NCI-H460 (cell line): ENCODE measurements at places on chromosomes 2 and 18. TPM values are rescaled to one million over a fixed set of nuclear protein-coding genes. Genes with fewer than 3 reads are reported as not detected.

- peak; percentile 1 for DNase-seq
These were observed 273.9 kb downstream of the MYT1L start for GRCh38 chr2:2057125-2057721.

DNA sequence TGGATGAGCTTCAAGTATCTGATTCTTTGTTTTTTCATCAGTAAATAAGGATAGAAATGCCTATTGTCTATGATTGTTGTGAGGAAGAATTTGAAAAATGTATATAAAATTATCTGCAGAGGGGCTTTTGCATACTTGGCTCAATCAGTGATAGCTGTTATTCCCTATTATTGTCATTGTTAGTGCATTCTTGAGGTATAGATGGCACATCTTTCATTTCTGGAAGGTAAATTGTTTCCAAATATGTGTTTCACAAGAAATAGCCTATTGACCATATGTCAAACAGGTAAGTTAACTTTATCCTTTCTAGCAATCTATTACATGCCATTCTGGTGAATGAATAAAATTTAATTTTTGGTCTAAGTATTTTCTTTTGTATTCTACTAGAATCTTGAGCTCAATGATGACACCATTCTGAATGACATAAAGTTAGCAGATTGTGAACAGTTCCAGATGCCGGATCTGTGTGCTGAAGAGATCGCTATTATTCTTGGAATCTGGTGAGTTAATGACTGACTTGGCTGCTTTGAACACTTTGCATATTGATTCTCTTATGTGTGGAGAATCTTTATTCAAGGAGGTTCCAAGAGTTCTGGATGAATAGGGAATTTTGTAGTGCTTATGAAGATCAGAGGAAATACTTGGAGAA is 44.2 kb downstream of the TTC27 start:
- no peak for DNase-seq

DNA sequence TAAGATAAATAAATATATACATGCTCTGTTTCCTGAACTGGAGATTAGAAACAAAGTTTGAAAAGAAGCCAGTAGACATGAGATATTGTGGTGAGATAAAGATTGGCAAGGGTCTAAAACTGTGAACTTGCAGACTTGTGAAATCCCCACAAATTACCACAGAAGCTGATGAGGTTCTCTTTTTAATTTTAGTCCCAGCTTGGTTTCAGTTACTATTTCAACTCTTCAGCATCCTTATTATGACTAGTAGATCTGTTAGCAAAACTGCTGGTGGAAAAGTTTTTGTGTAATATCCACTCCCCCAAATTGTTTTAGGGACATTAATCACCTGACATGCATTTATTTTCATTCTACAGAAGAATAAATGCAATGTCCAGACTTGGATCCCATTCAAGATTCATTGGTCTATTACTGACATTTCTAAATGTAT is 20.8 kb downstream of the RASGRP3 start:
- no peak for DNase-seq

DNA sequence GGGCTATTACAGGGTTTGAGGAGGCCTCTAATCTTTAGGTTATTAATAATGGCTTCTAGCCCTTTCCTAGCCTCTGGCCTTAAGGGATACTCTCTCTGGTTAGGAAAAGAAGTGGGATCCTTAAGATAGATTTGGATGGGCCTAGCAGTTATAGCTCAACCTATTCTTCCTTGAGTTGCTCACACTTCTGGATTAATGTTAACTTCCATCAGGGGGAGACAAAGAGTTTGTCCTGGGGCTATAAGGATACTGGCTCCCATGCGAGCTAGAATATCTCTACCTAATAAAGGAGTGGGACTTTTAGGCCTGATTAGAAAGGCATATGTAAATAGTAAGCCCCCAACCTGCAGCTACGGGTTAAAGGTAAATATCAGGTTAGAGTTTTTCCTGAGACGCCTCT is 14.3 kb upstream of the PTH2R start:
- DNase-seq, result no peak

GRCh38 chr2:150624001-150624401 is 136.5 kb upstream of the RND3 start:
- no peak for DNase-seq

DNA sequence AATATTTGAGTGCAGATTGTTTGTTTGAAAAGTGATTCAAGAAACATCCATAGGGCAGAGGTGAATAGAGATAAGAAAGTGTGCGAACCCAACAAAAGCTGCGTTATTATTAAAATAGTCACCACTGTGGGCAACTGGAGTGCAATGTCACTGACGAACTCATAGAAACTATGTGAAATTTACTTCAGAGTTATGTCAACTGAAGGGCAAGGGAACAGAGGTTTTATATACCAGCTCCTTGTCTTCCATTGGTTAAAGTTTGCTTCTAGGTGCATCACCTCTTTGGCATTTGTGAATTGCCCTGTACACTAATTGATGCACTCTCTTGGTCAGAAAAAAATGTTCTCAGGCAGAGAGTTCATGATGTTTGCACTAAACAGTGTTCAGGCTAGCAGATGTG is 110.5 kb upstream of the NYAP2 start:
- DNase-seq, result no peak

GRCh38 chr2:189582140-189582808 is 1.7 kb upstream of the SLC40A1 start:
- no peak for DNase-seq

DNA sequence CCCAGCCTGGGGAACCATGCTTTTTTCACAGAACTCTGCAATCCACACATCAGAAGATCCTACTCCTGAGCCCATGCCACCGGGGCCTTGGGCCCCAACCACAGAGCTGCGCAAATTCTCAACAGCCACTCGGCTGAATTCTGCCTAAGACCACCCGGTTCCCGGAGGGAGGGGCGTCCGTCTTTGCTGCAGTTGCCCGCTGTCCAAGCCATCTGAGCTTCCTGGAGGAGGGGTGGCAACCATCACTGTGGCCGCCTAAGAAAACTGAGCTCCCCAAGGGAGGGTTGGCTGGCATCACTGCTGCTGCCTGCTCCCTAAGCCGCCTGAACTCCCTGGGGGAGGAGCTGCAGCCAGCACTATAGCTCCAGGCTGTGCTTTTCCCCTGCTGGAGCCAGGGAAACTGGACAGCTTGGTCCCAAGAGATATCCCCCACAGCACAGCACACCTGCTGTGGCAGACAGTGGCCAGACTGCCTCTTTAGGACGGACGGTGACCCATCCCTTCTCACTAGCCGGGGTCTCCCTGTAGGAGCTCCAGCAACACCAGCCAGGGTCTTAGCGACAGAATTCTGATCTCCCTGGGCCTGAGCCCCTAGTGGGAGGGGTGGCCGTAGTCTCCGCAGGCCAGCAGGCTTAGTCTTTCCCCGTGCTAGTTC is 1411.6 kb upstream of the CDH2 start:
- no peak for DNase-seq

DNA sequence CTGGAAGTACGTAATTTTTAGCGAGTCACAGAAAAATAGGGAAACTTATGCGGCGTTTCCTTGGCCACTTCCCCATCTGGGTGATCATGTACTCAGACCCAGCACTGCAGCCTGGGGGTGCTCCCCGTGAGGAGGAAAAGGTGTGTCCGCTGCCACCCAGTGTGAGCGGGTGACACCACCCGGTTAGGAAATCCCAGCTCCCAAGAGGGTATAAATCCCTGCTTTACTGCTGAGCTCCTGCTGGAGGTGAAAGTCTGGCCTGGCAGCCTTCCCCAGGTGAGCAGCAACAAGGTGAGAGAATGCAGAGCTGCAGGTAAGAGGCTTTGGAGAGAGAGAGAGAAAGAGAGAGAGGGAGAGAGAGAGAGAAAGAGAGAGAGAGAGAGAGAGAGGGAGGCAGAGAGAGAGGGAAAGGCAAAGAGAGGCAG is at the start of gene IL1R2:
TSS of gene IL1R2 (plus strand) at position 240 of the 425 bp plus-strand sequence. CDS start 16,616 bp downstream, outside the sequence.
- DNase-seq, result no peak

DNA sequence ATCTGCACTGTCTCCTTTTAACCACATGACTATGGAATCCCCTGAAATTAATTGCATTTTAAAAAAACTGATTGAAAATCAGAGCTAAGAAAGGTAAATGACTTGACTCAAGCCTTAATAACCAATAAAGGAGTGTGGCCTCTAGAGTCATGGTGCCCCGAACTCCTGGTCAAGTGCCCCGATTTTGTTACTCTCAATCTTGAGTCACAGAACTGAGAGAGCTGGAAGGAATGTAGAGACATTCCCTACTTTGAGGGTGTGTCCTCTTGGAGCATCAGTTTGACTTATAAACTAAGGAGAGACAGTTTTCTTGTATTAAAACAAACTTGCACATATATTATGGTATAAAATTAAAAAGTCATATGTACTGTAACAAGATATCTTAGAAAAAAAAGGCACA is 2.4 kb downstream of the WDR43 start:
- DNase-seq, result peak; percentile 45

- DNase-seq, result no peak
These were observed 100.2 kb upstream of the MYCN start for GRCh38 chr2:15840148-15840547.

- no peak for DNase-seq
These were observed 42.4 kb downstream of the MRPL35 start for GRCh38 chr2:86241611-86242010.

DNA sequence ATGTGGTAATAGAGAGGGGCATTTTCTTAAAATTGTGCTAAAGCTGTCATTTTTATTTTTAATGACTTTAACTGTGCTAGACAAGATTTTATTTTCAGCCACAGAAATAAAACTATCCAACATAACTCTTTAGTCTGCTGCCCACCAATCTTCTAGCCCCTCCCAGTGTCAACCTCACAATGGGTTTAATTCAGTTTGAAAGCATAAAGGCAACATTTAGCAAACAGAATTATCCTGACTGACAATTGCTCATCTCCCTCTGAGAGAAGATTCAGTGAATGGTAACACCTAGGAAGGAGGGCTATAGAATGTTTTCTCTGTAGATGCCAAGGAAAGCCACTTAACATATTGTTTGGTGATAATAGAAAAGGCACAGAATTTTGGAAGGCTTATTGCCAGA is 5.2 kb downstream of the ERMN start:
- no peak for DNase-seq

- DNase-seq, result no peak
These were observed 63.3 kb downstream of the MAP3K20 start for GRCh38 chr2:173138962-173139361.

DNA sequence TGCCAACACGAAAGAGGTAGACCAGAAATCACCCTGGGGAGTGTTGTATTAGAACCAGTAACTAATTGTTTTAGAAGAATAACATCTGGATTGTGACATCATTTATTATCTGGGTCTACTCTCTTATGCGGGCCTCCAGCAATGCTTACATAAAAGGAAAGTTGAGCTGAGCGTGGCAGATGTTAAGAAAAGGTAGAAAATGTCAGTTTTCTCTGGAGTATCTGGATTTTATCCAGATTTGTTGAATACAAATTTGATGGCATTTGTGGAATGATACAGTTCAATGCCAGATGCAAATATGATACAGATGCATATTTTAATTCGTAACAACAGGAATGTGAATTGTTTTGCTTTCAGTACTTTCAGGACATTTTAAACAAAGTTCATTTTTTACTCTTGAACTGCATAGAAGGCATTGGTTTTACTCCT is 90.3 kb downstream of the PRPF40A start:
- DNase-seq, result no peak

DNA sequence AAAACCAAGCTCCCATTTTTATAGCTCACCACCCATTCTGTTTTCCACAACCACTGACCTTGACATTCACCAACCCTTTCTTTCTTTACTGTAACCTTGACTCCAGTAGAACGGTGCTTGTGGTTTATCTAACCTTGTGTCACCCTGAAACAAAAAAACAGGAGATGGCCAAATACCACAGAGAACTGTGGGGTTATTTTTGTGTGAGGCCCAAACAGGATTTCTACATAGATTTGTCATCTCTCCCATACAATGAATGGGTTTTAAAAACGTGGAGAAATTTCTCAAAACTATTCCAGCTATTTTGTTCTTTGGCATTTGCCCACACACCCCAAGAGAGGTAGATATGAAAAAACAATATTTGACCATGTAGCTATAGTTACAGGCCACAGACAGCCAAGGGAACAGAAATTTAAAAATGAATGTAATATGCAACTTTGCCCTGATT is 231.3 kb upstream of the TANK start:
- no peak for DNase-seq

DNA sequence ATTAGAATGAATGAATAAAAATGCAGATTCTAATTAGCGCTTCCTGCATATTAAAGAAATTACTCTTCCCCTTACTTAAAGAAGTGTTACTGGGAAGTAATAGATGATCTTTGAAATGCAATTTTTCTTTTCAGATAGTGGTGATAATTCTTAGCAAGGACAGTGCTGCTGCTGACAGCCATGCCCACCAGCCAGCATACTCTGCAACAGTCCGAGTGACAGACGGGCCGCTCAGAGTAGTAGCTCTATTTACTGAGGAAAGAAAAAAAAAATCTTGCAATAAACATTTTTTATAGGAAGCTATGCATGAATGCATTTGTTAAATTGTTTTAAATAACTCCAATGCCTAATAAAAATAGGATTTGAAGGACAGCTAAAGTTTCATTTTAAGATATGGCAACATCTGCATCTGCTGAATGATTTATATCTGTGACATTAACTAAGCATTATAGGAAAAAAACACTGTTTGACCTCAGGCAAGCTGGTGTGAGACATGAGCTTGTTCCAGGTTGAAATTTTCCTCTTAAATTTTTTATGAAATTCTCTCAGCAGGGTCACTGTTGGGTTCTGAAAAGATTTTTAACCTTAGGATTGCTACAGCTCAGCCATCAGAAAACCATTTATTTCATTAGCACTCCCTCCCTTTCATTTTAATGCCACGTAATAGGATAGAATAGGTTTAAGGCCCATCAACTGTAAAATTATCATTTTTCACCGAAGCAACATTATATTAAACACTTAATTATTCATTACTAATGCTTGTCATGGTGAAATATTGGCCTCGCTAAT is 393.8 kb downstream of the DCDC2C start:
- no peak for DNase-seq

GRCh38 chr18:79650959-79651358 is 28.6 kb upstream of the CTDP1 start:
- no peak for DNase-seq

The MEP1B gene
- 0.20 TPM in 1 of 2 replicates, not detected in the other for total RNA-seq

The NCKAP5 gene
- 10.0 and 10.5 TPM in 2 replicates for total RNA-seq

The C2orf72 gene
- total RNA-seq, result 1.1 and 2.0 TPM in 2 replicates

The MPP4 gene
- total RNA-seq, result 0.52 and 1.3 TPM in 2 replicates

The EGR4 gene
- total RNA-seq, result not detected in 2 replicates

The SAG gene
- not detected in 2 replicates for total RNA-seq

The ITGAV gene
- total RNA-seq, result 65.3 and 71.6 TPM in 2 replicates

The POTEI gene
- total RNA-seq, result not detected in 2 replicates

The SLC5A7 gene
- not detected in 2 replicates for total RNA-seq

The FNDC4 gene
- total RNA-seq, result not detected in 2 replicates

The ZBTB7C gene
- 0.09 and 0.35 TPM in 2 replicates for total RNA-seq
